ENCODE measurements at places on chromosomes 2 and 18.

- DNase-seq, result no peak
These were observed 26.5 kb upstream of the PIK3C3 start for GRCh38 chr18:41928581-41928980.

DNA sequence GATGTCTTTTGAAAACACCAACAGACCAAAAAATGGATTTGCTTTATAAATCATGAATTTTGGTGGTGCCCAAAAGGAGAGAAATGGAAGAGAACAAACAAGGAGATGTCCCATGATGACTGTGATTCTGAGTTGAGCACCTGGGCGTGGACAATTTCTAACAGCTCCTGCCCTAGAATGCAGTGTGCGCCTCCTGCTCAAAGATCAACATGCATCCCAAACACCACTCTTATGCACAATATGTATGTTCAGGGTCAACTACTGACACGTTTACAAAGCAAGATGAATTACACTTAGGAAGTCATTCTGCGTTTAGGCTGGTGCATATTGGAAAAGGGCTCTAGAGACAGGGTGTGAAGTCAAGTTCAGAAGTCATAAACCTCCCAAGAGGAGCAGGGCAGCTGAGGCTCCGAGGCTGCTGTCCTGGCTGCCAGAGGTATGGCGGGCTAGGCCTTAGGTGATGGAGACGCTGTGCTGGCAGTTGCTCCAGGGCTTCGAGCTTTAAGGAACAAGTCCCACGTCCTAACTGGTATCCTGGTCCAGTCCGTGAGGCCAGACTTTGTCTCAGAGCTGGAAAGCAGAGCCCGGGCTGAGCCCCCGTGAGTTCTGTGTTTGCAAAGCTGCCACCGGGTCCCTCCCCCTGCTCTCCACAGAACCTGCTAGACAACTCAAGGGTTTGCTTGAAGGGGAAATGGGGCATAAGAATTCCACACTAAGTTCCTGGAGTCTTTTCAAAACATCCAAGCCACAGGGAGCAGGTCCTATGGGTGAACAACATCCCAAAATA, 74.0 kb downstream of the ZNF516 start:
- DNase-seq, result no peak

DNA sequence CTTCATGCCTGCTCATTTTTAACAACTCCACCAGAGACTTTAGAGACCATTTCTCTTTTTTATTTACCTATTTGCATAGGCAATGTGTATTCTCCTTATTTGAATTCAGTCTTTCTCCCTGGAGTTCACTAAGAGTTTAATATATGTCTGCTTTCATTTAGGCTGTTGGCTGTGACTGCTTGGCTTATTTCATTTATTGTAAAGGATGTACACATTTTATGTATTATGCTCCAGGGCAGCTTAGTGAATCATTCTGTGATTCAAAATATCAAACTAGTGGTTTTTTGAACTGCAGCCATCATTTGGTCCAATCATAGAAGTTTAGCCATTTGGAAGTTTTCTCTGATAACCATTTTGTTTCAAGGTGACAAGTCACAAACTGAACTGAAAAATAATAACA, 229.6 kb downstream of the LPIN1 start:
- DNase-seq, result no peak

- DNase-seq, result no peak
These were observed 8.3 kb downstream of the MAT2A start for GRCh38 chr2:85547089-85547858.

GRCh38 chr2:60530660-60531281, 22.7 kb downstream of the BCL11A start:
- DNase-seq, result no peak

- DNase-seq, result no peak
These were observed 41.0 kb downstream of the SPP2 start for GRCh38 chr2:234091432-234091879.

DNA sequence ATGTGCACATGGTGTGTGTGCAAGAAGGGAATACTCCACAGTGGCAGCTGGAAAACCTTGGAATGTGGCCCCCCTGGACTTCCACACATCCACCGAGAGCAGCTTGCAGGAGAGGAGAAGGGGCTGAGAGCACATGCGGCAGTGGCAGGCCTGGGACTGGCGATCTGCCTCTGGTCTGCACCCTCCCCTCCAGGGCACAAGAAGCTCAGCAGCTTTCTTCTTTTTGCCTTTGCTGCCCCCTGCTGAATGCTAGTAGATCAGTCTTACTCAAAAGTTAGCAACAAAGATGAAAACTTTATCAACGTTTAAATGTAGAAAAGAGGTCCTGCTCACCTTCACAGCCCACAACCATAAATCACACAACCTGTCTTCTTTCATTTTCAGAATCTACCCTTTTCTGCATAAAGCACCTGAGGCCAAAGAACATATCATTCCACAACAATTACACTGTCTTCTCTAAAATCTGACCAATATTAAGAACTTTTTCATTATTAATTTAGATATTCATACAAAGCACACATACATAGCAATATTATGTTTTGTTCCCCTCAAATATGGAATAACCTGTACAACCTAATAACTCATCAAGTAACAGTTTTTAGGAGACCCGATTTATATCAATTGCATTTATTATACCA, 34.6 kb downstream of the TGFBRAP1 start:
- no peak for DNase-seq

GRCh38 chr2:10303181-10303693, 533 bp downstream of the HPCAL1 start:
- DNase-seq, result no peak

- no peak for DNase-seq
These were observed 85.3 kb downstream of the CDC42EP3 start for GRCh38 chr2:37585982-37586621.

DNA sequence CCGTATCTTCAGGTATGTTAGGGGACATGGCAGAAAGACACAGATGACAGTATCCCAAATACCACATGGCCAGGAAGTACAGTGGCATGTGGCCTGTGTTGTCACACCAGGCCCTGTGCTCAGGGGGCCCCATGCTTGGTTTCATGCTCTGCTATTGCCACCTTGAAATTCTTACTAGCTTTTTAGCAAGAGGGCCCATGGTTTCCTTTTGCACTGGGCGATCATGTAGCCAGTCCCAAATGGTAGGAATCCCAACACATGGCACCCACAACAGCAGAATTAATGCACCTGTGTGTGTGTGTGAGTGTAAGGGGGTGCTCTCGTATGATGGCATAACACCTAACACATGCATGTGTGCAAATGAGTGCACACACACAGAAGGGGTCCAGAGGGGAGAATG, 39.2 kb downstream of the MYO7B start:
- no peak for DNase-seq

- DNase-seq, result no peak
These were observed 7.4 kb downstream of the DNAJB2 start for GRCh38 chr2:219286436-219287115.

DNA sequence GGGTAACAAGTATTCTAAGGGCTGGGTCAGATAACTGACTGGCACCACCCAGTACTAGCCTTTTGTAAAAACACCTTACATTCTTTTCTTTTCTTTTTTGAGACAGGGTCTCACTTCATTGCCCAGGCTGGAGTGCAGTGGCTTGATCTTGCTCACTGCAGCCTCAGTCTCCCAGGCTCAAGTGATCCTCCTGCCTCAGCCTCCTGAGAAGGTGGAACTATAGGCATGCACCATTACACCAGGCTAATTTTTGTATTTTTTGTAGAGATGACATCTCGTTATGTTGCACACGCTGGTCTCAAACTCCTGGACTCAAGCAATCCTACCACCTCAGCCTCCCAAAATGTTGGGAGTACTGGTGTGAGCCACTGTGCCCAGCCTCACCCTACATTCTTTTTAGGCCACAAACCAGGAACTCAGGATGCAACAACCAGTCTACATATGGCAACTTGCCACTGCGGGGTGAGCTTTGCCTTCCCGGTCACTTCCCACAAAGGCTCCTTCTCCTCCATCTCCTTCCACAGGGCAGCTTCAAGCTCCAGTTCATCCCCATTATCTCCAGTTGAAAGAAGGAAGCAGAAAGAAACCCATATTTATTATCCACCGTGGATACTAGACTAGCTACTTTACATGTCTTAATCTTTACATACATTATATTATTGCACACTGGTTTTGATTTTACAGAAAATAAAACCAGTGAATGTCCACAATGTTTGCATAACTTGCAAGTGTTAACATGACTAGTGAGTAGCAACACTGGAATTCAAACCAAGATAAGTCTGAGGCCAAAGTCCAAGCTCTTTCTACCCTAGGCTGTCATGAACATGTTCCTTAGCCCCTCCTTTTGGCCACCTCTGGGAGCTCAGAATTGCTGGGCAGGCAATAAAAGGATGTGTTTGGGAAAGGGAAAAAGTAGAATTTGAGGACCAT, 23.7 kb upstream of the AP1S3 start:
- DNase-seq, result no peak

DNA sequence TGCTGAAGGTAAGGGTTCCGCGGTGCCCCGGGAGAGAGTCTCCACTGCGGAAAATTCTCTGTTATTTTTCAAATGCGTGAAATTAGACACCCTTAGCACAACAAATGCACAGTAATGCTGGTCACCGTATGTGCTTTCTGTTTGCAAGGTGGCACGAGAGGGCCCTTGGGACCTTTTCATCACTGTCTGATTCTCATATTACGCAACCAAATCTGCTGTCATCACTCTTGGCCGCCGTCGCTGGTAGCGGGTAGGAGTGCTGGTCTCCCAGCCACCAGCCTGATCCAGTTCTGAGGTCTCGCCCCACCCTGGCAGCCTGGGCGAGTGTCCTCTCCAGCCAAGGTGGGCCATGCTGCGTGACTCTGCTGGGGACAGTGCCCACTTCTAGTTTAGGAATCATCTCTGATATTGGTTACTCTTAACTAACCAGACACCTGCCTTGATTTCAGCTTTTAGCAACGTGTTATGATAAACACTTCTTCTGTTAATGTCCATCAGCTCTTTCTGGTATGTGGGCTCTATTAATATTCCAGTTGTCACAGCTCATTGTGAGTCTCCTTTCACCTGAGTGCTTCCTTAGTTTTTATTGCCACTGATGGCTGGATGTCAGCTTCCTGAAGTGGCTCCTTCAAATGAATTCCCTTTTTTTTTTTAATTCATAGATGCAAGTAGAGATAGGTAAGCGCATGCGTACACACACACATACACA, 199.4 kb downstream of the GBX2 start:
- no peak for DNase-seq
